A549 treated with CpdA at 1 μM for 4 hours (cell line): ENCODE measurements at places on chromosomes 6 and 20. TPM values are rescaled to one million over a fixed set of nuclear protein-coding genes. Genes with fewer than 3 reads are reported as not detected.

RAMACL gene
- 0.05 to 0.23 TPM (median 0.12 TPM) in 5 replicates for total RNA-seq

RAB44 gene
- 0.03 to 0.06 TPM (median 0.05 TPM) in 3 of 5 replicates, not detected in the others for total RNA-seq

MMP24OS gene
- total RNA-seq, result 47.8 to 84.2 TPM (median 74.9 TPM) in 5 replicates

CTAGE9 gene
- not detected in 5 replicates for total RNA-seq

COL21A1 gene
- total RNA-seq, result 0.53 to 0.99 TPM (median 0.79 TPM) in 5 replicates
